ENCODE measurements at places on chromosomes 12 and 14.

- DNase-seq = no peak
These were observed 614 bp upstream of the NACA start for GRCh38 chr12:56725723-56726102.

DNA sequence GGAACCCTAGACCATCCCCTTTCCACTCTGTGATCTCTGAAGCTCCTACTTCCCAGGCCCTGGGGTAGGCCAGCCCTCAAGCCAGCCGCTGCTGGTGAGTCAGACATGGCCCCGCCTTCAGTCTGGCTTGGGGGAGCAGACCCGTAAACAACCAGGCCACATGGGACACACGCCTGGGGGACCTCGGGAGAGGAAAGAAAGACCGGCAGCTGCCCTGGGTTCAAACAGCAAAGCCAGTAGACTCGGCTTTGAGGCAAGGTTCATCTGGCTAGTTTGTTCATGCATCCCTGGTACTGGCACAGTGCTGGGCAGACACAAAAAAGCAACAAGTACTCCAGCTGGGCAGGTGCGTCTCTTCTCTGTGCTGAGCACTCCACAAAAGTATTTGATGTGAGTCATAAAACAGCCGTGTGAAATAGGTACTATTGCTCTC lies 101.9 kb downstream of the SETD3 start:
- no peak for DNase-seq

- no peak for DNase-seq
These were observed 37.5 kb downstream of the EAPP start for GRCh38 chr14:34502001-34502400.

DNA sequence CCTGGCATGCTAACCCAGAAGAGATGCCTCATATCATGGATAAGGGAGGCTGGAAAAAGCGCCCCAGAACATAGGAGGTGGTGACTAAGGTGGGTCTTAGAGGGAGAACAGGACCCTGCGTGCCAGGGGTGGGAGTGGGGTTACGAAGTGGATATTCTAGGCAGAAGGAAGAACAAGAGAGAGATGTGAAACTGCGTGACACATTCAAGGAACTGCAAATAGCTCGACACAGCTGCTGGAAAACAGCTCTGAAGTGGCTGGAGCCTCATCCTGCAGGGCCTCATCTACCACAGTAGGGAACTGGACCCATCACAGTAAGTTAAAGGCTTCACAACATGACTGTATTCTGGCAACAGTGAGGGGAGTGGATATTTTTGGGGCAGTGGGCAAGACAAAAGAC lies 61.1 kb downstream of the RNF34 start:
- DNase-seq = no peak

DNA sequence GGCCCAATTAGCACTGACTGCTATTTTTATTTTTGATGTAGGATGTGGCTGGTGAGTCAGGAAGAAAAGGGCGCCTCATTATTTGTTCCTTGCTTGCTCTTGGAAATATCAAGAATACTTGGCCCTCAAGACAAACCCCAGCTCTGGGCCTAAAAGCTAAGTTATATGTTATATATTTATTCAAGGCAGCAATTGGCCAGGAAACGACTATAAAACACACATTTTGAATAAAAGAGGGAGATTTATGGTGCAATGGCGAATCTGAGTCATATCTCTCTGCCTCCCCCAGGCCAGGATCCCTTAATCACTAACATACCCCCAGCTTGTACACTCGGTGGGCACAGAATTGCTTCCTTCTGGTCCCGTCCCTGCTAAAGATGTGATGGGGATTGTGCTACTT lies 63.3 kb downstream of the TBX5 start:
- DNase-seq = no peak

DNA sequence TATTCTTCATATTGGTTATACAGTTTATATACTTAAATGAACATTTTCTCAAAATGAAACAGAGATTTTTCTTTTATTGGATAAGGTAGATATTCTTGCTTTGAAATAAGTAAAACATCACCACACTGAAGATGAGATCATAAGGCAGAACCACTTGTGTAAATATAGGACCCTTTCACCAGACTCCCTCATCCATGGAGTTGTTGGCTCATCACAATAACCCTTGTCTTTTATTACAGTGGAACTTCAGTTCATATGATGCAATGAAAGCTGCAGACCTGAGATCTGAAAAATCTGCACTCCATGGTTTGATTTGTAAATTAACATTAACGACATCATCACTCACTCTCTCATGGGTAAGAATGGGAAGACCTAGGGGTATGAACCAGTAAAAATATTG lies 51.9 kb upstream of the DBX2 start:
- DNase-seq = no peak

DNA sequence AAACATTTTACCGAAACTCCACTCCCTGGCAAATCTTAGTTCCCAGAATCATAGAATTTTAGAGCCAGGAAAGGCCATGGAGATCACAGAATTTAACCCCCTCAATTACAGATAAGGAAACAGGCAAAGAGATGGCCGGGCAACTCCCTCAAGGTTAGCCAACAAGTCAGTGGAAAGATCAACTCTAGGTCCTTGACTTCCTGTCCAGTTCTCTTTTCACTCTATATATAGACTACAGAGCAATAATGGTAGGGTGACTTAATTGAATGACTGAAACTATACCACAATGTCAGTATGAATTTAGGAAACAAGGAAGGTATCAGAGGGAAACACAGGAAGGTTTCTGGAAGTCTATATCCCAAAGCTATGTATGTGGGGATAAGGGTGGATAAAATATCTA lies 11.6 kb downstream of the OXA1L start:
- no peak for DNase-seq

DNA sequence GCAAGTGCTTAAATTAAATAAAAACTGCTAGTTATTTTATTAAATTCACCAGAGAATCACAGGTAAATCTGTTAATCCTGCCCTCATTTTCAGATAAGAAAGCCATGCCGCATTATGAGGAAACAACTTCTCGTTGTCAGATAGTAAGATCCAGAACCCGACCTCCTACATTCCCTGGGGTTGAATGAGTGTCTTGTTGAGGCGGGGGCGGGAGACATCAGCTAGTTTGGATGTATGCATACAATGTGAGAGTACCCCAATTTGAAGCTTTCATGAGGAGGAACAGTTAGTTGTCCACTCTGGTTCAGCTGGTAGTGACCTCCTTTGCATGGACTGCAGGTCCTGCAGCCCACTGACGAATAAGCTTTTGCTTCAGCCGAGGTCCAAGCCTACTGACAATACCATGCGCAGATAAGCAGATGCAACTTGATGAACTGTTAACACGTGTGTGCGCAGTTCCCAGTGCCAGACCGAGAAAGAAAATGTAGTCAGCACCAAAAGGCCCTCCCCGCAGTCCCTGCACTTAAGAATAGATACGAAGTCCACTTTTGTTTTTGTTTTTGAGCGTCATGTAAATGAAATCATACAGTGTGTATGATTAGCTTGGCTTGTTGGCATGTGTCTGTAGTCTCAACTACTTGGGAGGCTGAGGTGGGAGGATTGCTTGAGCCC lies 34.9 kb downstream of the EVL start:
- no peak for DNase-seq

- DNase-seq = no peak
These were observed 378.9 kb downstream of the RGS6 start for GRCh38 chr14:72311116-72311515.

GRCh38 chr12:39287817-39288216 lies 155.1 kb downstream of the KIF21A start:
- DNase-seq = no peak

- no peak for DNase-seq
These were observed 101.3 kb downstream of the HMGA2 start for GRCh38 chr12:65925626-65926025.

DNA sequence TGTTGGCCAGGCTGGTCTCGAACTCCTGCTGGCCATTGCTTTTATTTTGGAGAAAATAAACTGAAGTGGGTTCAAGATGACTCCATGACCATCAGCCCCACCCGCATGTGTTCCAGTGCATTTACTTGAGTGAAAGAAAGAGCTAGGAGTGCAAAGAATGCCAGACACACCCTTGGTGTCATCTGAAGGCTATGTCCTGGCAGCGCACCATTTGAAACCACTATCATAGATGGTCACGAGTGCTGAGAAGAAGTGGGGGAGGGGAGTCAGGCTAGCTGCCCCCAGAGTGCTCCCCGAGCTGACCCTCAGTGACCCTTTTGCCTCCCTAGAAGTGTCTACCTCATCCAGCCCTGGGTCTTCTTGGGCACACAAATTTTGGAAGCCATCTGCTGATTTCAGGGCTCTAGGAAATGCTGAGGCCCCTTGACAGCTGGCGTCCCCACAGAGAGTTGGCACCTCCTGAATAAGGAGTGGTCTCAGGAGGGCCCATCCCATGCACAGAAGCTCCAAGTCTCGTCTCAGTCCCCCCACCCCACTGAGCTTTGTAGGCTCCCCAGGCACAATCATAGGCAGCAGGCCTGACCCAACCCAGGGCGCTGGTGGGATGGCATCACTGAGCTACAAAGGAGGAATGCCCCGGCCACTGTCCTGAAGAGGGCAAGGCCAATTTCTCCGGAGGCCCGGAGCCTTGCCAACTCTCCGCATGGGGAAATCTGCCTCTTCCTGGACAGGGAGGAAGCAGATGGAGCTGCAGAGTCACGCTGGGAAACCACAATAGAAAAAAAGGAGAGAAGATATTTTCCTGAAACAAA lies 28.0 kb downstream of the PXN start:
- no peak for DNase-seq

DNA sequence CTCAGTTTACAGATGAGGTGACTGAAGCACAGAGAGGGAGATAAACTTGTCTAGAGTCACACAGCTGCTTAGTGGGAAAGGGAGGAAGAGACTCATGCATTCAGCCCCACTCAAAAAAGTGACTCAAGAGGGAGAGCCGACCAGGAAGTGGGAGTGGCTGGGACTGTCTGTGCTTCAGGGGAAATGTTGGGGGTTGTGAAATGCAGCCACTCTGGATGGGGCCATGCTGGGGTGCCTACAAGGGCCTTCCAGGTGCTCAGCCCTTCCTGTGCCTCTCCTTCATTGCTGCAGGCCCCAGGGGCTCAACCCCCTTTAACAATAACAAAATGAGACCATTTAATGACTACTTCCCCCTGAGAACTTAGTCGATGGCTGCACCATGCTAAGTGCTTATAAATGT lies 41.8 kb downstream of the CACNA1C start:
- no peak for DNase-seq

GRCh38 chr14:100122481-100123223 lies 36.8 kb downstream of the DEGS2 start:
- DNase-seq = no peak

DNA sequence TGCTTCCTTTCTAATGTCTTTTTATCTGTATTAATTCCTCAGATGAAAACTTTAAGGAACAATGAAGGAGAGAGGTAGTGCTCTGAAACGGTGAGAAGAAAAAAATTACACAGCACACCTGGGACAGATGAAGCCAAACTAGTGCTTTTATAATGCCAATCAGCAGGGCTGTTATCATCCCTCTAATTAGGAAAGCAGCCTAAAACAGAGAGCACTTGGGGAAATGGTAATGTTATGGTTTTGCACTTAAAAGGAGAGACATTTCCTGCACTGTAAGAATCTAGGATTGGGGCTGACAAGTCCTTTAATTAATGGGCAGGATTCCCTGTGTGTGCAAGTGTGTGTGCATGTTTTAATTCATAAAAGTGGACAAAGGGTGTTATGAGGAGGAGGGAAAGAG lies 4.8 kb upstream of the LMO3 start:
- DNase-seq = peak; percentile 17

GRCh38 chr12:122830517-122831214 lies 4.6 kb upstream of the HIP1R start:
- no peak for DNase-seq

GRCh38 chr12:100504804-100505203 lies 31.1 kb downstream of the NR1H4 start:
- DNase-seq = no peak

DNA sequence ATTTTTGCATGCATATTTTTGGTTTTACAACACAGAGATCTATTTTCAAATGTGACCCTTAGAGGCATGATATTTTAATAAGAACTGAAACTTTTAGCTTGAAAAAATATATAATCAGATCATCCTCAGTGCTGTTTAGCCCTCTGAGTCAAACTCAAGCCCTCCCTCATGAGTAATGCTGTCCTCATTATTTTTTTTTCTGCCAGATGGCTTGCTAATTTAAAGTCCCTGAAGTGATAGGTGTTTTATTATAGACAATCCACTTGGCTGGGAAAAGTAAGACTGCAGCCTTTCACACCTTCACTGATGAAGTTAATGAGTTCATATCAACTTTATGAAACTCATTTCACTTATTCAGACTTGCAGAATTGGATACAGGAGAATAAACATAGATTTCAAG lies 227.7 kb downstream of the SLC16A7 start:
- no peak for DNase-seq

DNA sequence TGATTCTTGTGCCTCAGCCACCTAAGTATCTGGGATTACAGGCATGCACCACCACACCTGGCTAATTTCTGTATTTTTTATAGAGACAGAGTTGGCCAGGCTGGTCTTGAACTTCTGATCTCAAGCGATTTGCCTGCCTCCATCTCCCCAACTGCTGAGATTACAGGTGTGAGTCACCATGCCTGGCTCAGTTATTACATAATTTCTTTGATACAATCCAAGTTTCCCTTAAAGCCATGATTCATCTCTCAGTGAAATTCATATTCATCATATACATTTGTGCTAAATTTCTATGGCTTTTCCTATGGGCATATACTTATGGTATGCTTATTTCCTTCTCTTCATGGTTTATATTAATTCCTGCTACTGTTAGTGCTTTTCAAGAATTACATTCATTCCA lies 29.1 kb upstream of the PZP start:
- no peak for DNase-seq

- no peak for DNase-seq
These were observed 93.1 kb upstream of the EVL start for GRCh38 chr14:99971941-99972747.

DNA sequence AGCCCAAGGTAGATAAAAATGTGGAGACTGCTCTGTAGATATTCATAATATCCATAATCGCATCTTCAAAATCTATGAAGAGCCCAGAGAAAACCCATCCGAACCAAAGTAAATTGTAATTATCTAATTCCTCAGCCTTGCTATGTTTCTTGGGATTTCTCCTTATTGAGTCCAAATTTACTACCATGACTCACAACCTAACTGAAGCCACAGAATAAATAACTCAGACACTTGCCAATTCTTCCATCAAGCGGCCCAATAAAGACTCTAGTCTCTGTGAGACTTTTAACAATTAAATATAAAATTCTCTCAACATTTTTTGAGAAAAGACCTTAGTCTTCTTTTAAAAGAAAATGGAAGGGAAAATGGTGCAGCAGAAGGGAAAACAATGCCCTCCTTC lies 409.8 kb downstream of the DAD1 start:
- no peak for DNase-seq
